ENCODE measurements at places on chromosomes 12 and 14.

DNA sequence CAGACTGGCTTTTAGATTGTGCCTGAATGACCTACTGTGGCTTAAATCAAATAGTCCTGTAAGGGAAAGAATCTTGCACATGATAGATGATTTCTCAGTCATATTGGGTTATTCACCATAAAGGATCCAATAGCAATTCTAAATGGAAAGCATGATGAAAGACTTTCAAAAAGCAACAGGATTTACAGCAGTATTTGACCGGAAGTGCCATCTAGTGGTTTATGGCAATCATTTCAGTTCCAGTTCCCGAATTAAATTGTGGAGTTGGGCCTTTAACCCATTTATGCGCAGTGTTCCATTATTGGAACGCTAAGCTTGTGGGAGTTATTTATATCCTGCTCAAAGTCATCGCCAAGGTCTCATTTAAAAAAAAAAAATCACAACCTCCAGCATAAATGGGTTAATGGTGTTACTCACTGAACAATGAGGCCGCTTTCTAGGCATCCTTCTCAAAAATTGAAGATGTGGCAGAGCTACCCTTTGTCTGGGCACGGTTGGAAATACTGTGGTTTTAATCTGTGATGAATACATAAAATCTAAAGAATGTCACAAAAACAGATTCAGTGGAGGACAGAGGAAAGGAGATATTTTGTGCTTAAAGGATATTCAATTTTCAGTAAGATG is 60.8 kb upstream of the REP15 start:
- DNase-seq: no peak

DNA sequence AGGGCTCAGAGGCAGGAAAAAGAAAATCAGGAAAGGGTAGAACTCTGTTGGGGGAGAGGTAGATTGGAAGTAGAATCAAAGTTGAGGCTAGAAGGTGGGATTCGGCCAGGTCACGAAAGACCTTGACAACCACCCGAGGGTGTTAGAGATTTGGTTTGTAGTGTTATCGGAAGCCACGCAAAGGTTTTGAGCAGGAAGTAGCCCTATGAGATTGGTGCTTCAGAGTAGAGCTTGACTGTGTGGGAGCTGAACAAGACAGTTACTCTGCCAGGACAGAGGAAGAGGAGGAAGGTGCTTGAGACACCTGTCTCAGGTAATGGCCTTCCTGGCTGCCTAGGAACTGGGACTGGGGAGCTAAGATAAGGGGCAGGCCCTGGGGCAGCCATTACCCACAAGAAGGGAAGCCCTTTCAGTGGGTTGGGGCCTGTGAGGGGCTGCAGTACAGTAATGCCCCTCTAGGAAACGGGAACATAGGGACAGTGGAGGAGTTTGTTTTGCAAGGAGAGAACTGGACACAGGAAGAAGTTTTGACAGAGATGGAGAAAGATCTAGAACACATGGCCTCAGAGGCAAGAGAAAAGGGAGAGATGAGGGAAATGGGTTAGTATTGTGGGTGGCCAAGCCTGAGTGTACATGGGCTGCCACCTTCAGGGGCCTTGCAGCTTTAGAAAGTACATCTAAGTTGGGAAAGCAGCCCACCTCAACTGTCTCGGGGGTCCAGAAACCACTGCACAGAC is 73.5 kb downstream of the RIN3 start:
- DNase-seq: no peak

GRCh38 chr12:99039367-99040120 is 394.5 kb downstream of the APAF1 start:
- no peak for DNase-seq

DNA sequence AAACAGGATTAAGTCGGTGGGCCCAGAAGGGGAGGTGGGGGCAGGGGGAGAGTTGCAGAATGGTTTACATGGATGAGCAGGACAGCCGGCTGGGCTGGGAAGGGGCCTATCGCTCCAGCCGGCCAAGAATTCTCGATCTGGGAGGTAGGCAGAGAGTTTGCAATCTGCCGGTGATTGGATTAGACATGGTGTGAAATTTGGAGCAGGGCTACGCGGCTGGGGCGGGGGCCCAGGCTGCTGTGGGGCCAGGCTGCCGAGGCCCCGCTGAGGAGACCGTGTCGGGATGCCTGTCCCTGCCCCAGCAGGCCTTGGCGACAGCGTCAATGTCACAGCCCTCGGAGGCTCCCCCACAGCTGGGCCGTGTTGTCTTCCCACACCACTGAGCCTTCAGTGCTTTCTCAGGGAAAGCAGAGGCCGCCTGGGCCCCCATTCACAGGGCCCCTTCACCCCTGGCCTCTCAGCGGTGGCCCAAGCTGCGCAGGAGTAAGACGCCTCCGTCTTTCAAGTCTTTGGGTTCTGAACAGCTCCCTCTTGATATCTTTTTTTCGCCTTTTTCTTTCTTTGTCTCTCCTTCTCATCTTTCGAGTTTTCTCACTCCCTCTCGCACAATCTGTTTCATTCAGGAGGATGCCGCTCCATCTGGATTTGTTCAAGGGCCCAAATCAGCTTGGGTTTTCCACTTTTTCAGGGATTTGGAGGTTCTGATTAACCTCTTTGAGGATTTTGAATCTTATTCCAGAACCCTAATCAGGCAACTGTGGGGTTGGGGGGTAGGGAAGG is 117.5 kb upstream of the PARP11 start:
- DNase-seq: no peak

DNA sequence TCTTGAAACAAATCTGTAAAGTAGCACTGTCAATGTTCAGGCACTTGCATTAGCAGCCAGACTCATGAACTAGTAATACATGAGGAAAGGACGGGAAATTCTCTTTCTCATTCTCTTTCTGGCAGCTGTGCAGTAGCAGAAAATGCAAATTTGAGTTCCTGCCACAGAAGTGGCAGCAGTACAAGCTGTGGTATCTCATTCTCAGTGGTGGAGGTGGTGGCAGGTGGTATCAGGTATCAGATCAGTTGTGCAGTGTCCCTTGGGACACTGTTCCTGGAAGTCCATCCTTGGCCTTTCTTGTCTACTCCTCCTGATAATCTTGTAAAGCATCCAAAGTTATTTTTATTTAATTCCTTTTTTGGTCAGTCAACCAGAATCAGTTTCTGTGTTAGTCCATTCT is 103.0 kb downstream of the C12orf42 start:
- no peak for DNase-seq

GRCh38 chr12:102629262-102629888 is 149.0 kb upstream of the IGF1 start:
- DNase-seq: no peak

DNA sequence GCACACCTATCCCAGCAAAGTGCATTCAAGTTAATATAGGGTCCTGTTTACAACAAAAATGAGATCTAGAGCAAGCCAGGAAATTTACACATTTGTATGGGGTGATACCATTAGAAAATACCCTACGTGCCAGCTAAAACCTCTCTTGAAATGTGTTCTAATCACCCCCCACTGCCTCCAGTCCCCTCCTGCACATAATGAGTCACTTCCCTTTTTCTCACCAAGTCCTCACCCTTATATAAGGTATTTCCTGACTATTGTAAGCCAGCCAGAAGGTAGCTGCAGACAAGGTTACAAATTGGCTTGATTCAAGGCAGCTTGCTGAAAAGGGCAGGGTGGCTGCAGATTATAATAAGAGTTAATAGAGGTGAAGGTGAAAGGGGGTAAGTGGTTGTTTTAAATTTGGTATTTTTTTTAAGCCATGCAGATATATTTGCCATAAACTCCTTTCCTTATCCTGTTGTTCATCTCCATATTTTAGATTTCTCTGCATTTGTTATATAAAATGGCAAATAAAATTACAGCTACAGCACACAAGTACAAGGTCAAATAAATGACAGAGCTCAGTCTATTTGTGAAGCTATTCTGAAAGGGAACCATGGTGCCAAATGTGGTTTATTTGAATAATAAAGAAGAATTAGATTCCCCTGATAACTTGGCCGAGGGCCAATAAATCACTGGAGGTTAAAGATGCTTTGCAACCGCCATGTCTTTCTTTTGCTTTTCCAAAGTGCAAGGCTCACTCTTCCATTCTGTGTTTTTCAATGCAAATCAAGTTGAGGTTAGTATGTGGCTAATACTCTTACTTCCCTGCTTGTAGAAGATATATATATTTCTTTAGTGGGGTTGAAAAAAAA is 385.9 kb downstream of the EGLN3 start:
- no peak for DNase-seq

- peak; percentile 40 for DNase-seq
Measured at GRCh38 chr14:99522457-99522891, 41.3 kb downstream of the CCNK start.

GRCh38 chr12:12466157-12466556 is 96.5 kb downstream of the DUSP16 start:
- DNase-seq: no peak

DNA sequence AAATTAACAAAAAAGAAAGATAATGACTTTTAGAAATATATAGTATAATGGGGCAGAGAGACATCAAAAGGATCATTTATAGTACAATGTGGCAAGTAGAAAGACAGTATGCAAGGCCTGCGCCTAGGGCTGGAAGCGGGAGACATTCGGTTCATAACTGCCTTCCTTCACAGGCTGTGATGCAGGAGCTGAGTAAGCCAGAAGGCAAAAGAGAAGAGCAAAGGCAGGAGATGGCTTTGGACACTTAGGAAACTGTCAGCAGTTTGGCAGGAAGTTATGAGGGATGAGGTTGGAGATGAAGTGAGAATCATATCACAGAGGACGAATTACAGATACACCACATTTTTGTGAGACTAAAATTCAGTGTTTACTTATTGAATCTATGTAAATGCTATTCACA is 97.8 kb downstream of the EPS8 start:
- DNase-seq: no peak

DNA sequence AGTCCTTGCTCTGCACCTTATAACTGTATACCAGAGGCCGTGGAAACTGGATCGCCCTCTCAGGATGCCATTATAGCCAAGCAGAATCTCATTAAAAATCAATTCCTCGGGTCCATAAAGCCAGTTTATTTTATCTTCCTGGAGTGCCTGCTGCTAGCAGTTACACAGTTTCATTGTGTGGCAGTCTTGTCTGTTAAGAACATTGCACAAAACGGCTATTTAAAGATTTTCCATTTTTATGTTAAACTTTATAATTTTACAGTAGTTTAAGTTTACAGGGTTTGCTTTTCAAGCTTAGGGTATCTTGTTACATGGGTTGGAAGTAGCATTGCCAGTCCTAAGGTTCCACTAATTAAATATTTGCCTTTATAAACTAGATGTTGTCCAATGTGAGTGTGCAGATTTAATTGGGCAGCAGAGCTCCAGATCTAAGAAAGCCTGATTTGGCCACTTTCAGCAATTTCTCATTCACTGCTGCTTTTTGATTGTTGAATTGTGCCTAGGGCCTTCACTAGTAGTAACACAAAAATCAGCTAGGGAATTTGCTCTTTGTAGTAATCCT is 17.0 kb downstream of the TMEM30B start:
- no peak for DNase-seq

- DNase-seq: no peak
Measured at GRCh38 chr12:33817713-33818112, 204.6 kb upstream of the ALG10 start.

DNA sequence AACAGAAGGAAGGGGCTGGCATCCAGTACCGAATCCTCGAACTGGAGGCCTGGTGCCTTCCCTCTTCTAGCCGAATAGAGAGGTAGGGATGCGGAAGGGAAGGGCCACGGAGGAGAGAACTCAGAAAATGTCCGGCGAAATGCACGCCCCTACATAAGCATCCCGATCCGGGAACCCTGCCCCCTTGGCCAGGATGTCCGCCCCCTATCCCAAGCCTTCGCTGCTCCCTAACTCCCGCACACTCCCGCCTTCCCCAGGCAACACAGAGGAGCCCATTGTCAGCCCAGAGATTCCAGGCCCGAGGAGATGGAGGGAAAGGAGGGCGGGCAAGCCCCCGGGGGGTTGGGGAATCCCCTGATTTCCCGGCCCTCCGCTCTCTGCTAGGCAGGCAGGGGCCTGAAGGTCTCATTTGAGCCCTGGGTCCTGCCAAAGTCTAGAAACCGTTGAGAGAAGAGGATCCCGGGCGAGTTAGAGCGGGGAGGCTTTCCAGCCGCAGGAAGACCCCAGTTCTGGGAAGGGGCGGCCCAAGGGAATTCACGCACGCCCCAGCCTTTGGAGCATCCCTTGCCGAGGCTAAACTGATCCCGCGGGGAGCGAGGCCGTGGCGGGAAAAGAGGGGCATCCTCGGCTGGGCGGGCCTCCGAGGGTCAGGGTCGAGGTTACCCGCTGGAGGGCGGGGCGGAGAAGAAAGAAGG is 569 bp upstream of the ARHGEF40 start:
- DNase-seq: no peak

- DNase-seq: no peak
Measured at GRCh38 chr14:70239802-70240201, 51.1 kb upstream of the SLC8A3 start.

GRCh38 chr14:78725086-78725485 is 554.9 kb downstream of the NRXN3 start:
- no peak for DNase-seq

GRCh38 chr12:116516657-116517056 is 42.5 kb upstream of the MAP1LC3B2 start:
- no peak for DNase-seq

- DNase-seq: no peak
Measured at GRCh38 chr14:55968741-55969140, 149.5 kb upstream of the PELI2 start.

- DNase-seq: no peak
Measured at GRCh38 chr14:56122301-56122700, 4.1 kb downstream of the PELI2 start.

DNA sequence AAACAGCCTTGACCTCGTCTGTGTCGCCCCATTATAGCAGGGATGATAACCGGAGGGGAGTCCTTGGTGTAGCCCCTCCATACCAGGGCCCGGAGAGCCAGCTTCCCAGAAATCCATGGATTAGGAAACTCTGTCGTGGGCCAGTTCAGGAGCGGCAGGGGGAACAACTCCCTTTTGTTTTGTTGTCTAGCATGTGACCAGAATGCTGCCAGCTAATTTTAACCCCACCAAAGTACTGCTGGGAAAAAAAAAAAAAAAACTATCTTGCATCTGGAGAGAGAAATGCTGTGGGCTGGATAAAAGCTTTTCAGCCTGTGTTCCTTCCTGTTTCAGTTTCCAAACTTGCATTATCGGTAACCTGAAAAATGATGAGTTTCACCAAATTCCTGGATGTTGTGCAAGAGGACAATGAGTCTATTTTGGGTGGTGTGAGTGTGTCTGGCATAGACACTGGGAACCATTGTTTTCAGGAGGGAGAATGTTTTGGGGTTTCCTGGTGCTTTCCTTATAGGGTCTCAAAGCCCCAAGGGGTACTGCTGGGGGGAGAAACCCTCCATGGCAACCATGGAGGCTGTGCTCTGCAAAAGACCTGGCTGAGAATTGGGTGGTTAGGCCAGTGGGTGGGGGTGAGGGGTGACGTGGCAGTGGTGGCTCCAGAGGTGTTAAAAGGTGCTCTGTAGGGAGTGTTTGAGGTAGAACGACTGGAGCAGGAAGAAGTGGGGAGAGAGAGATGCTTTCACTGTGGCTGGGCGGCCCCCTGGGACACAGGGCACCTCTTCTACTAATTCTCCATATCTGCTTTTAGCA is 14.9 kb upstream of the IRF2BPL start:
- DNase-seq: no peak

GRCh38 chr12:94380507-94380906 is 79.2 kb downstream of the CEP83 start:
- DNase-seq: no peak

All from HFF-Myc (cell line).